Activated naive CD4-positive, alpha-beta T cell (primary cell): ENCODE measurements at places on chromosomes 7 and 10.
A peak's percentile ranks its signal among the peaks of the same experiment; 100 is the strongest.

DNA sequence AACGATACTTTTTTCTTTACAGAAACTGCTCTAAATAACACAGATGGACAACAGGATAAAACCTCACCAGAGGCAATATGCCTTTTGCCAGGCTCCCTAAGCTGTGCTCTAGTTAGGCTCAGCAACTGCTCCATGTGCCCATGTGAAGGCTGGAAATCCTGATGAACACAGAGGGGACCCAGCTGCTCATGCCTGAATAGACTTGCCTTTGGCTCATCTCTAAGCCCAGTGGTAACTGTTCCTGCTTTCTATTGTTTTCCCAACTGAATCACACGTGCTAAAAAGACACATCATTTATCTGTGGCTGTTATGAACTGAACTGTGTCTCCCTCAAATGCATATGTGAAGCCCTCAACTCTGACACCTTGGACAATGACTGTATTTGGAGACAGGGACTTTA lies 110.4 kb downstream of the RNF216 start:
- no peak for DNase-seq

DNA sequence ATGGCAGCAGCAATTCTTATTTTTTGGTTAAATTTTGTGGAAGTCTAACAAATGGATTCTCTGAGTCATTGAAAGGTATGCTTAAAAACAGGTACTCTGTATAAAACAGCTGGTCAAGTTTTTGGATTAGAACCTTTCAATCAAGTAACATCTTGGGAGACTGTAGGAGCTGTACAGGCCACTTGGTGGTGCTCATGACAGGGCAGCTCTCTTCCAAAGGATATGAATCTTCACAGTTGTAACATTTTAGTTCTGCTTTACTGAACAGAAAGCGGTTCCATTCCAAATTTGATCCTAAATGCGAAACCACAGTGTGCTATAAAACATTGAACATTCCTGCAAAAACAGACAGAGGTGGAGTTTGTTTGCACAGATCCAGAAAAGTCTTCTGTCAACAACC lies 44.5 kb upstream of the AGR3 start:
- DNase-seq = no peak

DNA sequence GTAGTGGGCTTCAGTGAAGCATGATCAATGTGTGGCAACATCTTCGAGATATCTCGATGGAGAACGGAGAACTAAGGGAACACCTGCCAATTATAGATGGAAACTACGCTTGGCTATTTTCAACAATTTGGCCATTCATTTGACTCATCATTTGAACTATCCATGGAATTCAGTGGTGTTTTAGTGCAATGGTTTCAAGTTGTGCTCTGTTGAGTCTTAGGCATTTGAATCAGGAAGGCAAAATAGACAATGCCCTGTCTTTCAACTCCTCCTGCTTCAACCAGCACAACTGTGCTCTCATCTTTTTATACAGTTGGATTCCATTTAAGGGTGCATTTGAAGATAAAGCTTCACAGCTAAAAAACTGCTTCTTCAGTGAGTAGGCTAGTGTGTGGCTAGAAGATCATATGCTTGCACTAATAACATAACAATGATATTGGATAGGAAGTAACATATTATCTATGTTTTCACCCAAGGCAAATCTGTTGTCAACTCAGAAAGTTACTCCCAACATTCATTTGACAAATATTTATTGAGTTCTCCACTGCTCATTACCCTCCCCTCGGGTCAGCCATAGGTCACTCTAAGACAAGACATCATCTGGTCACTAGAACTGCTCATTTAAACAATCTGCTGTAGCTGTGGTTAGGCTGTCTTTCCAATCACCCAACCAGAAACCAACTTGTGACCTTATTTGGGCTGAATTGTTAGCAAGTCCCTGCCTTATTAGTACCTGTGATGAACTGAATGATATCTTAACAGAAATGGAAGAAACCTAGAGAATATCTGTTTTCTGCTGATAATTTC lies 314.1 kb upstream of the SP4 start:
- DNase-seq = no peak

- DNase-seq = no peak
Observed at GRCh38 chr10:114697061-114697598, 39.1 kb upstream of the ABLIM1 start.

GRCh38 chr7:51242881-51243518 lies 73.6 kb downstream of the COBL start:
- no peak for DNase-seq

- DNase-seq = no peak
Observed at GRCh38 chr10:49283491-49283890, 15.5 kb upstream of the C10orf71 start.

GRCh38 chr7:90792301-90792700 lies 196.2 kb downstream of the CDK14 start:
- no peak for DNase-seq

DNA sequence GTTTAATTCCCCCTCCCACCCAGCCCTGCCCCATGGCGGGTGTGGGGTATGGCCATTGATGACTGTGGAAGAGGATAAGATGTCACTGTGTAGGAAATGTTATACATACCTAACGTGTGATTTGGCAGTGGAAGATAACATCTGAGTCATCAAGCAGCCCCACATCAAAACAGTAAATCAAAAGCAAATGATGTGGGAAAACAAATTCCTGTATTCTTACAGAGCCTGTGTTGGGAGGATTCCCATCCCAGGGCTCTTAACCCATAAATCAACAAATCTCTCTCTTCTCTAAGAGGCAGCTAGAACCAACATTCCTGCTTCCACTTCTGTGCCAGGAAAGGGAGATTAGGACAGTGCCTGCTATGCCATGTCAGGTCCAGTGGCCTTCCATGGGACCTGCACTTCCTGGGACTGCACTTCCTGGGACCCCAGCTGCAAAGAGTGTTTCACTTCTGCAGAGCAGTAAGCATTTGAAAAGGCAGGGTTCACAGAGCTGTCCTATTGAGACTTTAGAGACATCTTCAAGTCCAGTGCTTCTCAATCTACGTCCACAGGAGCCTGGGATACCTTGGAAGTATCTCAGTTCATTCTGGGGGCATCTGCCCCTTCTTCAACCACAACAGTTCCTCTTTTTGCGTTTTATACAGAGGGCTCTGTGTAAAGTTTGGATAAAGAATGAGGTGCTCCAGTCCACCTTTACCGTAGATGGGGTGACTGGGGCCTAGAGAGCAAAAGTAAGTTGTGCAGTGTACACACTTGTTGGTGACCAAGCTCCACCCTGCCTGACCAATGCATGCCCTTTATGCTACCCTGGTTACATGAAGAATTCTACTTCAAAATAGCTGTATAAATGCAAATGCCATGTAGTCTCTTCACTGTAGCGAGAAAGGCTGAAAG lies 45.7 kb downstream of the ATXN7L1 start:
- DNase-seq = no peak

GRCh38 chr7:81846398-81846797 lies 76.6 kb upstream of the HGF start:
- DNase-seq = no peak

- DNase-seq = no peak
Observed at GRCh38 chr10:59623133-59624121, 86.2 kb downstream of the SLC16A9 start.

DNA sequence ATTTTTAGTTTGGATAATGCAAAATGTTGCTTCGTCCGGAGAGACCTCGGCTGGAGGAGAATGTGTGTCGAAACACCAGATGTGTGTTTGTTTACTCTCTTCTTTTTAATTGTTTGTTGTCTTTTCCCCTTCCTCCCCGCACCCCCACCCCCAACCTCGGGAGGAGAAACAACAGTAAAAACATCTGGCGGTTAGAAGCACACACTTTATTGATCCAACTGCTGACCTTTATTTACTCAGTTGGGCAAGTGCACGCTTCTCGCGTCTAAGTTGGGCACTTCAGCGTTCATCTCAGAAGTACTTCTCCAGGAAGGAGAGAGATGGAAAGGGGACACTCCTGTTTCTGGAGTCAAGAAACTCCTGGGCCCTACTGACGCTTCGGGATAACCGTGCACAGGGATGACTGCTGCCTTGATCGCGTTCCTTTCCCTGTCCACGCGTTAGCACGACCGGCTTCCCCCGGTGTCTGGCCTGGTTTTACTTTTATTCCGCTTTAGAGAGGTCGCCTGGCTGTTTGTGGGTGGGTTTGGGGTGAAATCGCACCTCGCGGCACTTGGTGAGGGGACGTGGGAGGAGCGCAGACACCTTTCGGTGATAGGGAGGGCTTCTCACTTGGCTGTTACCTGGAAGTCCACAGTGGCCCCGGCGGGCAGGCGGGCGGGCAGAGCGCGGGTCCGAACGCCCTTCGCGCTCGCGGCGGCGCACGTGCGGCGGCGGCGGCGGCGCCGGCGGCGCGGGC lies 168.3 kb upstream of the PPP1R3A start:
- DNase-seq = no peak

DNA sequence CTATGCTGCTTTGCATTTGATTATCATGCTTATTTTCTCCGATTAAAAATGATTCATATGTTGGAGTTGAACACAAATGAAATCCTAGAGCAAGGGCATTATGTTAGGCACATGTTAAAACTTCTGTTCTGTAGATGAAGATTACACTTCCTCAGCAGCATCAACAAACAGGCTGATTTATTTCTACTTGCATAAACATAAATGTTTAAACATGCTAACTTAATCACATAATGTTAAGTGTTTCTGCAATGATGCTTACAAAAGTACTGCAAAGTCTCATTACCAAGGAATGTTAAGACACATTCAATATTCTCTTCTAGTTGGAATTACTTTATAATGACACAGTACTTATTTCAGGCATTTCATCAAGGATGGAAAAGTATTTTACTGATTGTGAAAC lies 770.8 kb downstream of the ANKRD7 start:
- no peak for DNase-seq

DNA sequence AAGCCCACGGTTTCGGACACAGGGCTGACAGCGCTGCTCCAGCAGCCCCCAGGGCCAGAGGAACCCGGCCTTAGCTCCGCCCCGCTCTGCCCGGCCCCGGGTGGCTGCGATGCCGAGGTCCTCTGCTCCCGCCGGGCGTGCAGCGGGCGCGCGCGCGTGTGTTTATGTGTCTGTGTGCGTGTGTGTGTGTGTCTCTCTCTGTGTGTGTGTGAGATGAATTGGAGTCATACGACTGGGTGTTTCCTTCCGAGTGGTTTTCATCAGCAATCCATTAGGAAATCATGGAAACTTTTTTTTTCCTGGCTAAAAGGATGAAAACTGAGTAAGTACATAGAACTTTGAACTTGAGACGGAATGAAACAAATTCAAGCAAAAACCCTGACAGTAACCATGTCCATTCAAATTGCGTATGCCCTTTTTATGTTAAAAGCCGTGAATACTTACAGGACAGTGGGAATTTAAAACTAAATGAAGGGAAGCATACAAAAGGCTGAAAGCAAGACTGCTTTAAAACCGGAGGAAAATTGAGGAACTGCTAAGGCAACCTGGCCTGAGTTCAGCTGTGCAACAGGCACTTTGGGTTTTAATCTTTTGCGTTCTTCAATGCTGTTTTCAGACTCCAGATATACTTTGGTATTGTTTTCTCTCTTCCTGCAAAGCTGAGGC lies at the start of gene CPED1:
Gene CPED1, plus strand, starts transcription at position 121 of the 666 bp plus-strand sequence. CDS start 911 bp downstream, outside the sequence.
- DNase-seq = no peak

DNA sequence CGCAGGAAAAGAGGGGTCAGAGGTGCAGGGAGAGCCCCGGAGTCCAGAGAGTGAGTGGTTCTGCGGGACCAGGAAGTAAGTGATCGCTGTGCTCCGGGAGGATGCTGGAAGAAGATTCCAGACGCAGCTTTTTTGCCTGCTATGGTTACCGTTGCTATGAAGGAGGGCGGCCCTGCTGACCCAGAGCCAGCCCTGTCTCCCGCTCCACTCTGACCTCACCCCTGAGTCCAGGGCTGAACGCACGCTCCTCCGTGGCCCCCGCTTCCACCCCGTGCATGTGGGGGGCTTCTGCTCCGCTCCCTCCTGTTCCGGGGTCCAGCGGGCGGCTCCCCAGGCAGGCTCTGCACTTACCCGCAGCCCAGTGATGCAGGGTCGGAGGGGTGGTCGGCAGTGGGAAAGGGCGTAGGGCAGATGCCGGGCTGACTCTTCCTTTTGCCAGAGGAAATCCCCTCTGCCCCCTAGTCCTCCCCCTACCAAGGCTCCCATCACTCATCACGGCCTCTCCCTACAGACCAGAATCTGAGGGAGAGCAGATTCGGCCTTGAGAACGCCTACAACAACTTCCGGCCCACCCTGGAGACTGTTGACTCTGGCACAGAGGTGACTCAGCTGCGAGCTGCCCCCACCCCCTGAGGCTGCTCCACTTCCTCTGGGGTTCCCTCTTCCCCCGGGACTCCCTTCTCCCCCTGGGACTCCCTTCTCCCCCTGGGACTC lies 2.7 kb upstream of the MUC17 start:
- peak; percentile 41 for DNase-seq

- no peak for DNase-seq
Observed at GRCh38 chr7:3538041-3538440, 237.0 kb downstream of the SDK1 start.

GRCh38 chr10:6757158-6757557 lies 177.1 kb upstream of the PRKCQ start:
- DNase-seq = no peak

- DNase-seq = no peak
Observed at GRCh38 chr7:107078517-107078966, 34.0 kb downstream of the PRKAR2B start.

DNA sequence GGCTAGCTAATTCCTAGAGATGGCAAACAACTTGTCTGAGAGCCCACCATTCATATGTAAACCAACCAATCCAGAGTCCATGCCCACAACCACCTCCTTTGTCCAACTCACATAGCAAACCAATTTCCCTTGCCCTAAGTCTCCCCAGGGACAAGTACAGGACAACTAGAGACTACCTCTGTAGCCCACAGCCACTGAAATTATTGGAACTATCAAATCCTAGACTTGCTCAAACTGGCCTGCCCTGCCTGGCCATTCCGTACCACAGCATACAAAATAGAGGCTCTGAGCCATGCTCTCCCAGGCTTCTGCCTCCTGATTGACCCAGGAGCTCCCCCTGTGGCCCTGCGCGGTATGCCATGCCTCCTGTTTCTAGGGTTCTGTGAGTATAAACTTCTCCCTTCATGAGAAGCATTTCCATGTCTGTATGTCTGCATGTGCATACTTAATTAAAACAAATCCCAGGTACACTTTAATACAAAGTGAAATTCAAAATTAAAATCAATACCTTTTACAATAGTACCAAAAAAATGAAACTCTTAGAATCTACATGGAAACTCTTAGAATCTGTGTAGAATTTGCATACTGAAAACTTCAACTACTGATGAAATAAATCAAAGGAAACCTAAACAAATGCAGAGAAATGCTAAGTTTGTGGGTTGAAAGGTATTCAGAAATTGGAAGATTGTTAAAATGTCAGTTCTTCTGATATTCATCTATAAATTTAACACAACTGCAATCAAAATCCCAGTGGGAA lies 4.0 kb upstream of the HECW1 start:
- peak; percentile 9 for DNase-seq

GRCh38 chr10:117075064-117075463 lies 63.0 kb downstream of the VAX1 start:
- no peak for DNase-seq
